AG09319 (cell line): ENCODE measurements at places on chromosomes 1 and 21.

GRCh38 chr1:182658055-182658454 lies 26.3 kb downstream of the RGS8 start:
- no peak for DNase-seq

DNA sequence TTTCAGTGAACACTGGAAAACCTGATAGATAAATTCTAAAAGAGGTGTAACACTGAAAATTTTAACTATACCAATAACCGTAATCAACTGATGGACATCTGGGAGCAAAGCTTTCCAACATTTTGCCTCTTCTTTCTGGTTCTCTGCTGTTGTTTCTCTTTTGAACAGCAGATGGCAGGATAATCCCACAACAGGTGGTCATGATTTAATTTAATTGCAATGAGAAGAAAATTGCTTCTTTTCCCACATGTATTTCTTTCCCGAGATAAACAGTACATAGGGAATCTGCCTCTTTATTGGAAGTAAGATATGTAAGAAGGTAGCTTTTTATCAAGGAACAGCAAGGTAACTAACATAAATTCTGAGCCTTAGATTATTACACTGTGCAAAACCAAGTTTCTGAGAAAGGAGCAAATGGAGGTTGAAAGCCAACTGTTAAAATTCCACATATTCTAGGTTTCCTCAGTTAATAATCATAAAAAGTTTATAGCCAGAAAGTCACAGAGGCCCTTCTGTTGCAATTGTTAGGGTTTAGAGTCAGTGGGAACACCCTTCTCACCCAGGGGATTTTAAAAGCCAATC lies 72.9 kb downstream of the RPS6KA1 start:
- peak; percentile 30 for DNase-seq

- no peak for DNase-seq
These were observed 39.6 kb downstream of the SLC45A1 start for GRCh38 chr1:8357329-8358101.

- no peak for DNase-seq
These were observed 19.9 kb upstream of the DISC1 start for GRCh38 chr1:231606712-231607111.

GRCh38 chr1:15154480-15155036 lies 1.0 kb downstream of the TMEM51 start:
- no peak for DNase-seq
